Activated CD8-positive, alpha-beta T cell treated with anti-CD3 and anti-CD28 coated beads, Interleukin-2, amount 10 ng/mL, durations not matched to agents 7 days and 5 days (primary cell): ENCODE measurements at places on chromosomes 5 and 9. TPM values are rescaled to one million over a fixed set of nuclear protein-coding genes. Genes with fewer than 3 reads are reported as not detected.

MRPS27 gene
- 48.2 TPM for total RNA-seq

PCDHGA11 gene
- not detected for total RNA-seq

- H3K4me3 ChIP-seq, result no peak overlapping the region
- no peak for DNase-seq
Measured at GRCh38 chr5:145689235-145689634, 145.9 kb downstream of the PRELID2 start.

- H3K4me3 ChIP-seq, result no peak overlapping the region
- H3K27me3 ChIP-seq, result peaks cover 5% of the 10 kb centered on the region
- no peaks in the 10 kb centered on the region for H3K36me3 ChIP-seq
- no peak overlapping the region for H3K27ac ChIP-seq
- DNase-seq, result no peak
Measured at GRCh38 chr5:134255418-134256150, 29.7 kb upstream of the PPP2CA start.

DNA sequence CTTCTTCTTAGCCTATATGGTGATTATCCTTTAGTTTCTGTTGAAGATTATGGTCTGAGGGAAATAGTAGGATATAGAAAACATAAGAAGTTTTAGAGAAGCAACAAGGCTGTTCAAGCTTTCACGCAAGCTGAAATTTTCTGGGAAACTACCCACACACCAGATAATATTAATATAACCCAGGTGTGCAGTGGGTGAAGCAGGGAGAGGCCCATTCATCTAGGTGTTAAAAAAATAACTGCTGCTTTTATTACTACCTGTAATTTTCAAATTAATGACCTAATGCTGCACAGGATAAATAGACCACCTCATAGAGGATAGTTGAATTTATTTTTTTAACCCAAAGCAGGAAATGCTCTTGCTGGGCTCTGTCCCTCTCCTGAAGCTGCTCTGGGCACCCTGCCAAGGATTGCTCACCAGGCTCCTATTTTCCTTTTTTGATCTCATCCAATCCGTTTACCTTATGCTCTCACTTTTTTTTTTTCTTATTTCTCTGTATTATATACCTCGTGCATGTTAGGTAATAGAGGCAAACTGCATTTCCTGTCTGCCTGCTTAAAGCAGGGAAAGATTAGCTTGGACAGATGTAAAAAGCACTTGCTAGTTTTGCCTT is 124.3 kb upstream of the SLC12A2 start:
- no peaks in the 10 kb centered on the region for H3K27me3 ChIP-seq
- peaks cover 9% of the 10 kb centered on the region for H3K4me1 ChIP-seq
- no peak overlapping the region for H3K27ac ChIP-seq
- no peak for DNase-seq

AIF1L gene
- total RNA-seq, result 0.31 TPM

DNA sequence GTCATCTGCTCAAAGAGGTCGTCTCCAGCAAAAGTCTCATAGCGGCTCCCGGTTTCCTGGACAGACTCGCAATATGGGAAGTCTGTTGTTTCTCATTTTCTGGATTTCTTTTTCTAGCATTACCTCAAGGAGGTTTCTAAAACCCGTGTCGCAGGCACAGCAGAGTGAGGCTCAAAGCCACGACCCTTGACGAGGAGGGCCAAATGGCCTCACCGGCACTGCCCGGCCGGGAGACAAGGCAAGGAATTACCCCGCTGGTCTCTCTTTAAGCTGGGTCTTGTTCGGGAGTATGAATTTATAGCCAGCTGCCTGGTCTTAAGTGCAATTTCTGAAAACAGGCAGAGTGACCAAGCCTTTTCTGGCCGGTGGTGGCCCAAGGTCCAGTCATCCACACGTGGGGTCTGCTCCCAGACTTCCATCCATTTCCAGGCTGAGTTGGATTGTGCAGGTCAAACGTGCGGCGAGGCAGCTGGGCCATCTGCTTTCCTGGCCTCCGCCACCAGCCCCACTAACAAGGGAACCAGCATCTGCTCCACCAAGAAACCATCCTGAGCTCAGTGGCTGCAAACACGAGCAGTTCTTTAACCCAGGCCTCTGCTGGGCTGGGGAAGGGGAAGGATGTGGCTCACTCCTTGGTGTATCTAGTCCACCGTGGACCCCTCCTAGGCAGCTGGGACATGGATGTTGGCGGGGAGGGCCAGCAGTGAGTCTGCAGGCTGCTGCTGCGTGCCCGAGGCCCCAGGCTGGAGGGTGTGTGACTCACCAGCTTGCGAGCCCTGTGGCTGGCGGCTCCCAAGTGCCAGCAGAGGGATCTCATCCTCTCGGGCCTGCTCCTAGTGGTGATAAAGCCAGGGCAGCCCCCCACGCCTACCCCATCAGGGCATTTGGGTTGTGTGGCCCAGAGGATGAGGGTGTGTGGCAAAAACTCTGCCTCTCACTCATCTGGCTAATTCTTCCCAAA is 55.6 kb upstream of the COL5A1 start:
- no peaks in the 10 kb centered on the region for H3K36me3 ChIP-seq
- no peaks in the 10 kb centered on the region for H3K4me1 ChIP-seq
- no peaks in the 10 kb centered on the region for H3K27me3 ChIP-seq
- H3K27ac ChIP-seq, result no peak overlapping the region
- no peak overlapping the region for H3K4me3 ChIP-seq
- no peak for DNase-seq

GRCh38 chr9:23663946-23664345 is 162.1 kb downstream of the ELAVL2 start:
- H3K27me3 ChIP-seq, result no peaks in the 10 kb centered on the region
- DNase-seq, result no peak

DNA sequence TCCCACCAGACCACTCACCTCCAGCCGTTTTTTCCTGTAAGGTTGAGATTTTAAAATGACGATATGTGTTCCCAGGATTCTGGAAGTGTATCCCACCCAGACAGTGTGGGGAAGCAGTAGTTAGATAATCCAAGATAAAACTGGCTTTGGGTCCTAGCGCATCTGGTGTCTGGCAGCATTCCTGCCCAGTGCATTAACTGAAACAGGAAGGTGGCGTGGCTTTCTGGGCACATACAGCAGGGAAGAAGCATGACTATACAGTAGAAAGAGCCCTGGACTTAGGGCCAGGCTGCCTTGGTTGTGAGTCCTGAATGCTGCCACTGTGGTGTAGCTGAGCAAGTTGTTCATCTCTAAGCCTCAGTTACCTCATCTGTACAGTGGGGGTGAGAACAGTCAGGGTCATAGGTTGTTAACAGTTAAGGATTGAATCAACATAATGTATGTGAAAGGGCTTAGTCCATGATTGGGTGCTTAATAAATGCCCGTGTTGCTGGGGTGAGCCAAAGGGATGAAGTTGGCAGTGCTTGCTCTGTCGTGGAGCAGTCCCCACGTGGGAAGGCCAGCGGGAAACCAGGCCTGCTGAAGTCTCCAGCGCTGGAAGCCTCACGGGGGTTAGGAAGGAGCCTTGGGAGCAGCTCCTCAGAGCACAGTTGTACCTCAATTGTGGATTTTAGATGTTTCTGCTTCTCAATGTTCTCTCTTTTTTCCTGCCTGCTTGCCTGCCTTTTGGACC is 18.0 kb downstream of the CLTA start:
- no peak for DNase-seq
- H3K4me3 ChIP-seq, result no peak overlapping the region
- H3K36me3 ChIP-seq, result peaks cover 90% of the 10 kb centered on the region
- H3K4me1 ChIP-seq, result peaks cover 64% of the 10 kb centered on the region
- peak overlapping the region; percentile 74 for H3K27ac ChIP-seq

GRCh38 chr9:113156880-113157279 is 6.1 kb downstream of the SLC31A2 start:
- peaks cover 30% of the 10 kb centered on the region for H3K4me1 ChIP-seq
- no peak for DNase-seq

GRCh38 chr9:84779883-84780282 is 110.4 kb downstream of the NTRK2 start:
- no peak overlapping the region for H3K27ac ChIP-seq
- H3K4me3 ChIP-seq, result no peak overlapping the region
- no peaks in the 10 kb centered on the region for H3K27me3 ChIP-seq
- no peak for DNase-seq
- H3K36me3 ChIP-seq, result no peaks in the 10 kb centered on the region

SLC36A2 gene
- total RNA-seq, result not detected

DNA sequence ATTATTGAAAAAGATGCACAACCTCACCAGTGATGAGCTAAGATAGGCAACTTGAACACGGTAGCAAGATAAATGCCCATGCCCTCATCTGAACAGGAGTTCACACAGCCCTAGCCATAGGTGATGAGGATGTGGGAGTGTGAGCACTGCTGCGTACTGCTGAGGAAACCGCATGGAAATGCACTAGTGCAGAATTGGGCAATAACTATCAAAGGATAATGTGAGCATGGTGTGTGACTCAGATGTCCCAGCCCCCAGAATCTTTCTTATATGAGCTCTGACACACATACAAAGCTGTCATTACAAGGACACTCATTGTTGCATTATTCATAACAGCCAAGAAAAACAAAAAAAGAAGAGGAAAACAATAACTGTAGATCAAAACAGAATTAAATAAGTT is 521.2 kb downstream of the IRX1 start:
- no peak overlapping the region for H3K4me3 ChIP-seq
- DNase-seq, result no peak
- H3K27me3 ChIP-seq, result no peaks in the 10 kb centered on the region
- H3K36me3 ChIP-seq, result no peaks in the 10 kb centered on the region

- H3K4me1 ChIP-seq, result peaks cover 47% of the 10 kb centered on the region
- H3K27me3 ChIP-seq, result peaks cover 16% of the 10 kb centered on the region
- no peak for DNase-seq
- H3K27ac ChIP-seq, result peak overlapping the region; percentile 75
Measured at GRCh38 chr9:110047955-110048402, 160.0 kb downstream of the C9orf152 start.

- H3K27me3 ChIP-seq, result peaks cover 36% of the 10 kb centered on the region
- H3K4me1 ChIP-seq, result no peaks in the 10 kb centered on the region
- no peak for DNase-seq
- H3K4me3 ChIP-seq, result no peak overlapping the region
- H3K36me3 ChIP-seq, result no peaks in the 10 kb centered on the region
- no peak overlapping the region for H3K27ac ChIP-seq
Measured at GRCh38 chr5:90878549-90879196, 320.1 kb downstream of the ADGRV1 start.

GRCh38 chr5:145776886-145777285 is 58.3 kb downstream of the PRELID2 start:
- no peaks in the 10 kb centered on the region for H3K36me3 ChIP-seq
- H3K27me3 ChIP-seq, result no peaks in the 10 kb centered on the region
- no peaks in the 10 kb centered on the region for H3K4me1 ChIP-seq
- H3K4me3 ChIP-seq, result no peak overlapping the region
- DNase-seq, result no peak
- no peak overlapping the region for H3K27ac ChIP-seq

- no peaks in the 10 kb centered on the region for H3K36me3 ChIP-seq
- H3K4me1 ChIP-seq, result no peaks in the 10 kb centered on the region
- no peak overlapping the region for H3K4me3 ChIP-seq
- H3K27me3 ChIP-seq, result no peaks in the 10 kb centered on the region
- no peak for DNase-seq
- no peak overlapping the region for H3K27ac ChIP-seq
Measured at GRCh38 chr5:28542987-28543386, 1504.6 kb upstream of the CDH9 start.

TNFSF15 gene
- 1.1 TPM for total RNA-seq
